Activated CD4-positive, alpha-beta T cell treated with anti-CD3 and anti-CD28 coated beads for 48 hours (primary cell): ENCODE measurements at places on chromosomes 6 and 20.
A peak's percentile ranks its signal among the peaks of the same experiment; 100 is the strongest.

DNA sequence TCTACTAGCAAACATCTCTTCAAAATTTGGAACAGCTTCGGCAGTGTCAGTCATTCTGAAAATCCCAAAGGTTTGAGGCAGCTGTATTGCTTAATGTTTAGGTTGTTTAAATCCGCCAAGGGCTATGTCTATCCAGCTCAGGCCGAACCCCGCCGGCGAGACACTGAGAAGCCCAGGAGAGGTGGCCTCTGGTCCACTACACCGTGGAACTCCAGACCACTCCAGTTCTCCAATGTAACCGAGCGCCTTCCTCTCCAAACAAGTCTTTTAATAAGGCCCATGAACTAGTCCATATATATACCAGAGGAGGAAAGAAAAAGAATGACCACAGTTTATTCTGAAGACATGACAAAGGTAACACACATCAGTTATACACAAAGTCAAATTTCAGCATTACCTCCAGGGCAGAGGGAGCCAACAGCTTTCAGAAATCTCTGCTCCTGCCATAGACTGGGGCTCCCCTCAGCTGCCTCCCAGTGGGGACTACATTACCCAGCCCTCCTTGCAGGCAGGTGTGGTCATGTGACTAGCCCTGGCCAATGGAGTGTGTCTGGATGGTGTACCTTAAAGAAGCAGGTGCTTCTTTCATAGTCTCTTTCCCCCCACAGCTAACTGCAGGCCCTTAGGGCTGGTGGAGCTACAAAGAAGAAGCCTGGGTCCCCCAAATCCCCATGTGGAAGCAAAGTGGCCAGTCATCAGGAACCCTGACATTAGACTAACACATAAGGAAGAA lies at the start of gene RAMACL:
RAMACL (minus strand) TSS at position 255 of the 733 bp plus-strand sequence; CDS start at position 54, 201 bp downstream.
- DNase-seq = peak; percentile 65

- no peak for DNase-seq
Observed at GRCh38 chr6:157665180-157665579, 157.9 kb upstream of the SNX9 start.

DNA sequence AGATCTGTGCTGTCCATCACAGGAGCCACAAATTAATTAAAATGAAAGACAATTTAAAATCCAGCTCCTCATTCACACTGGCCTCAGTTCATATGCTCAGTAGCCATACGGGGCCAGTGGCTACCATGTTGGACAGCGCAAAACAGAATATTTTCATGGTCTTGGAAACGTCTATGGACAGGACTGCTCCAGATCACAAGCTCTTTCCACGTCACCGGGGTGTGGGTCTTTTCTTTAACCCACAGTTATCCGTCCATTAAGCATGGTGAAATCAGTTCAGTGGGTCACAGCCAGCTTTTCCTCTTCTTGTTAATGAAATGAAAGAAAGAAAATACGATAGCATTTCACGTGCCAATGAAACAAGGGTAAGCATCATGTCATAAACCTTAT lies 24.1 kb downstream of the GFOD1 start:
- no peak for DNase-seq

DNA sequence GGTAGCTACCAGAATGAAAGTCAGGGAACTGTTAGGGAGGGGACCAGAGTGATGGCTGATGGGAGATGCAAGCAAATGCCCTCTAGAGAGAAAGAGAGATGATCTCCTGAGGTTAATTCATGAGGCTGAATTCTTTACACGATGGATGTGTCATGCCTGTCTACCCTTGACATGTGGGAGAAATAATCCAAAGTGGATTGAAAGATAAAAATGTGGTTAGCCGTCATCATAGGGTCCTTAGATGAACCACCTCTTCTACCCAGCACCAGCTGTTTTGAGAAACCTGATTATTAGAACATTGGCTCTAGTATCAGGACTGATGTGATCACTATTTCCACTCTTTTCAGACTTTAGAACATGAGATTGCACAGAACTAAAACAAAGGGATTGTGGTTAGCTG lies 53.6 kb downstream of the SOBP start:
- no peak for DNase-seq

DNA sequence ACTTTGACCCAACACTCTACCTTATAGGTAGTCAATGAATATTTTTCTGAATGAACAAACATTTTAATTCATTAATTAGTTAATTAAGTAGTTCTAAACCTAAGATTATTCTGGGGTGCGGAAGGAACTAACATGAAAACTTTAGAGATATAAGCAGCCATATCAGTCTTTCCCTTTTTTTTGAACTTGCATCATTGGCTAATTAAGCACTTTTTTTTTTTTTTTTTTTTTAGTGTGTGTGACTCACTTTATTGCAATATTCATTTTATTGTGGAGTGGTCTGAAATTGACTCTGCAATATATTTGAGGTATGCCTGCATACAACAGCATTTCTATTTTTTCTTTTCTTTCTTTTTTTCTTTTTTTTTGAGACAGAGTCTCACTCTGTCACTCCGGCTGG lies 21.8 kb upstream of the AMD1 start:
- no peak for DNase-seq

DNA sequence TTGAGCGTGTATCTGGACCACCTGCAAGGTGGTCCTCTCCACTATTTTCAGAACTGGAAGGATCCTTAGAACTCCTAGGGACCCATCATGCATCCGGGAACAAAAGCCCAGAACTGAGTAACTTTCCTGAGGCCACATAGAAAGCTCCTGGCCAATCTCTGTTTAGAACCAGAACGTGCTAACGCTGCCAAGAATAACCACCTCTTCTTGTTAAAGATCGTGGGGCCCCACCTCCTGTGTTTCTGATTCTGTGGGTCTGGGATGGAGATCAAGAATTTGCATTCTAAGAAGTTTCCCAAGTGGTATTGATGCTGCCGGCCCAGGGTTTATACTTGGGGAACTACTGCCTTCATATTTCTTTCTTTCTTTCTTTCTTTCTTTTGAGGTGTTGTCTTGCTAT lies 13.3 kb downstream of the CD40 start:
- DNase-seq = no peak

- no peak for DNase-seq
Observed at GRCh38 chr6:166598441-166599138, 12.1 kb upstream of the RAMACL start.

GRCh38 chr20:24781418-24781980 lies 167.6 kb upstream of the CST7 start:
- peak; percentile 37 for DNase-seq

DNA sequence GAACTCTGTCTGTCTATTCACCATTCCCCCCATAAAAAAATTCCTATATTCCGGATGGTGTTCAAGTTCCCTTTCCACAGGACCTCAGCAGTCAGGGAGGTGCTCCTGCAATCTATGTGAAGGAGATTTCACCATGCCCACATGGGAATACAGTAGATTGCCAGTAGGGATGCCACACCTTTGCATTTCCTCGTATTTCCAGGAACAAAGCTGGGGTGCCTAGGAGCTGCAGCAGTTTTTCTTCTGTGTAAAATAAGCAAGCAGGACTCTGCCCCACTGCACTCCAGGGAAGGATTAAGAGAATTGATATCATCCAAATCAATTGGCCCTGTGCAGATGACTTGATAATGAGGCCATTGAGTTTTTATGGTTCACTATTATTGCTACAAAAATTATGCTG lies 7.4 kb upstream of the KIF16B start:
- DNase-seq = no peak

DNA sequence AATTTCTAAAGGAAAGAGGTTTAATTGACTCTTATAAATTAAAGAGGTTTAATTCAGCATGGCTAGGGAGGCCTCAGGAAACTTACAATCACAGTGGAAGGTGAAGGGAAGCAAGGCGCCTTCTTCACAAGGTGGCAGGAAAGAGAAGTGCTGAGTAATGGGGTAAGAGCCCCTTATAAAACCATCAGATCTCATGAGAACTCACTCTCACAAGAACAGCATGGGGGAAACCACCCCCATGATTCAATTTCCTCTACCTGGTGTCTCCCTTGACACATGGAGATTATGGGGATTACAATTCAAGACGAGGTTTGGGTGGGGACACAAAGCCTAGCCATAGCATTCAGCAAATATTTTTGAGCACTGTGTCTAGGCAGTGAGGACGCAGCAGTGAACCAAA lies 3.9 kb upstream of the IPCEF1 start:
- no peak for DNase-seq

GRCh38 chr20:20490673-20491072 lies 122.8 kb downstream of the INSM1 start:
- DNase-seq = peak; percentile 27

DNA sequence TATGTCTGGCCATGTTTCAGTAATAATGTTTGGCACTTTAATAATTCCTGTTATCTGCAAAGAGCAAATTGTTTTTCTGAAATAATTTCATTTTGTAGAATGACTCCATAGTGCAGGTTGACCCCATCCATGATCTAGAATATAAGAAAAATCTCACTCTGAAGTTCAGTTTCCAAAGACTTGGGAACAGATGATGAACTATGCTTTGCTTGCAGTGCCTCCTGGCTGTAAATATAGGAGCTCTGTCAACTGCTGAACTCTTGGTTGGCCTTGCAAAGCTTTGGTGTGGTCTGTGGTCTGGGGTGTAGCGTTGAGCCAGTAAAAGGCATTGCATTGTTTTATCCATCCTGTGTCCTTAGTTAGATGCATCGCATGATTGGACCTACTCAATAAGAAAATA lies 104.0 kb downstream of the PLCB4 start:
- no peak for DNase-seq

DNA sequence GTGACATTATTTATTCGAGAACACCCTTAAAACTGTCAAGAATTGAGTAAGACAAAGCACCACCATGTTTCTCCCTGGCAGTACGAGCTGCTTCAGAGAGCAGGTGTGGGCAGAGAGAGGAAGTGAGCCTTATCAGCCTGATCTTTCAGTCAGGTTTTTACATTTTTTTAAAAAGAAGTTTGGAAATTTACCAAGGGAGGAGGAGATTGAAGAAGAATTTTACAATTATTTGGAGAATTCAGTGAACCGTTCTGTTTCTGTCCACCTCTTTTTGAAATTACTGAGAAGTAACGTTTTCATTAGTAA lies 75.5 kb downstream of the ZDHHC14 start:
- peak; percentile 36 for DNase-seq

DNA sequence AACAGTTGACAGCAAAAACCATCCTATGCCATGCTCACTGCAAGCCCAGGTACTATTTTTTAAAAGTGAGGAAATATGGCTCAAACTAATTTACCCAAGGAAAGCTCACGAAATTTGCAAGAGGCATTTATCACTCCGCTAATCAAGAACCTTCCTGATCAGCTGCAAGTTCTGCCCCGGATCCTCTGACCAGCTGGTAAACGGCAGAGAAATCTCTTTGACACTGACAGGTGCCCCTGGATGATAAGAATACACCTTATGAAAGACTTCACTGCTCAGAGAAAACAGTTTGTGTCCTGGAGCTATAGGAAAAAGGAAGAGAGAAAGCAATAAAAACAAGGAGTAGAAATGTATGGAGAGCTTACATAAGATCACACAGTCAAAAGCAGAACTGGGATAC lies 6.4 kb downstream of the CNKSR3 start:
- DNase-seq = no peak

DNA sequence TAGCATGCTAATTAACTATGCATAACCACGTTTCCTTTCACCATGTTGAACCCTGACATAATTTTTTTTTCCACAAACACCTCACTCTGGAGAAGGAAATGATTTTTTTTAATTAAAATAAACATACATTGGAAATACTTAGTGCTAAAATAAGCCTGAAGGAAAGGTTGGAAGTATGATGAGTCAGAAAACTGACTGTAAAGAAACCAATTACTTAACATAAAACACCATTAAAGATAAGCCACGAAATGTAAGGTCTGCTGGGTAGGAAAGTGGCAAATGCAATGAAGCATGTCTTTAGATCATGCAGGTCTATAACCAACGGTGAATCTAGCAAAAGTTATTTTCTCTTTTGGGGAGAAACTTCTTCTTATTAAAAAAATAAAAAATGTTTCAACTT lies 47.5 kb downstream of the OPRM1 start:
- no peak for DNase-seq

GRCh38 chr6:98833307-98834059 lies 891 bp upstream of the POU3F2 start:
- no peak for DNase-seq

GRCh38 chr6:3791526-3792203 lies 40.2 kb upstream of the PXDC1 start:
- DNase-seq = no peak

DNA sequence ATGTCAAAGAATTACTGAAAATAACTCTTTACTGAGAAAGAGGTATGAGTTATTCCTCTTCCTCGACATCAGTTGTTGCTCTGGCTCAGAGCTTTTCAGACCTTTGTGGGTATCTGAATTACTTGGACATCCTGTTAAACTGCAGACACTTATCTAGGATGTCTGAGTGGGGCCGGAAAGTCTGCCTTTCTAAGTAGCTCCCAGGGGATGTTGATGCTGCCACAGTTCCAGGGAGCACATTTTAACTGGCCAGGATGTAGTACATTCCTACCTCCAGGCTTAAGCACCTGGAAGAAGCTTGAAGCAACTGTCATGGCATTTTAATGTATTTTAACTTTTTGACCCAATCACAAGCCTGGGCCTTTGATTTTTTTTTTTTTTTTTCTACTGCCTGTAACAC lies 265.8 kb upstream of the PLCB4 start:
- DNase-seq = no peak

- DNase-seq = peak; percentile 79
Observed at GRCh38 chr6:42898891-42899361, 16.9 kb upstream of the PTCRA start.

DNA sequence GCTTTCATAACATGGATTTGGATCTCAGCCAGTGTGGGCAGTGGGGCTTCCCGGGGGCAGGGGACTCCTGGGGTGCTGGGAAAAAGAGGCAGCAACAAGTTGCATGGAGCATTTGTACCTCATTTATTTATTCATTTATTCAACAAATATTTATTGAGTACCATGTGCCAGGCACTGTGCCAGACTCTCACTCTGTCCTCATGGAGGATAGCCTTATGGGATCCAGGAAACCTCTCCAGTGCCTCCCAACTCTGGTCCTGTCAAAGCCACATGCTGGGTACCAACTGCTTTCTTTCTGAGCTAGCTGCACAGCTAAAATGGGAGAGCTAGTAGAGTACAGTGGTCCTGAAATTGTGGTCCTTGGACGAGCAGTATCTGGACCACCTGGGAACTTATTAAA lies 87.8 kb upstream of the EPB41L1 start:
- no peak for DNase-seq
